ENCODE measurements at places on chromosomes 12 and 14.

GRCh38 chr14:65548878-65549277 is 136.3 kb downstream of the FUT8 start:
- DNase-seq = no peak

DNA sequence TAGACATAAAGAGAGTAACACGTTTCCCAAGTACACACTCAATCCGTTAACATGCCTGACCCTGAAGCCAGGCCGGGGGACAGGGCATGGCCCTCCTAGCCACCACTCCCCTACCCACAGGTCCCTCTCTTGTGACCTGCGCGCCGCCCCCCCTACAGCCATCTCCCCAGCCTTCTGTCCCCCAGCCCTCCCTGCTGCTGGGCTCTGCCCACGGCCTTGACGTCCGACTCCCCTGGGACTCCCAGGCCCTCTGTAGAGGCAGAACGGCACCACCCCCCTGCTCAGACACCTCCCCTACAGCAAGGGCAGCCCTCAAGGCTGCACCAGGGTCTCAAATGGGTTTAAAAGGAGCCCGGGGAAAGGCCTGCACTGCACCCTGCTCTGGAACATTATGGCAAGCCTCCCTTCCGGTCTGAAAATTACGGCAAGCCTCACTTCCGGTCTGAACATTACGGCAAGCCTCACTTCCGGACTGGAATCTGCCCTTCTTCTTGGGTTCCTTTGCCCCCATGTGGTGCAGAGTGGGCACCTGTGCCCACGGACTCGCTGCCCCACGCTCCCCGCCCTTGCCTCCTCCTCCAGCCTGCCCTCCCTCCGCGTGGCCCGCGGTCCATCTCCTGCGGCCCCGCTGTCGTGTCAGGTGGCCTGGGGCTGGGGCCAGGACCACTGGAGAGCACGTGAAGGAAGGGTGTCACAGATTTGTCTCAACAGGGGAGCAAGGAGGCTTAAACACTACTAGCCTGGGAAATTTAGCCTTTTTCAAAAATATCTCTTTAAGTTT is 77.6 kb downstream of the MOK start:
- no peak for DNase-seq

- DNase-seq = no peak
Measured at GRCh38 chr14:69066396-69067171, 86.3 kb downstream of the DCAF5 start.

DNA sequence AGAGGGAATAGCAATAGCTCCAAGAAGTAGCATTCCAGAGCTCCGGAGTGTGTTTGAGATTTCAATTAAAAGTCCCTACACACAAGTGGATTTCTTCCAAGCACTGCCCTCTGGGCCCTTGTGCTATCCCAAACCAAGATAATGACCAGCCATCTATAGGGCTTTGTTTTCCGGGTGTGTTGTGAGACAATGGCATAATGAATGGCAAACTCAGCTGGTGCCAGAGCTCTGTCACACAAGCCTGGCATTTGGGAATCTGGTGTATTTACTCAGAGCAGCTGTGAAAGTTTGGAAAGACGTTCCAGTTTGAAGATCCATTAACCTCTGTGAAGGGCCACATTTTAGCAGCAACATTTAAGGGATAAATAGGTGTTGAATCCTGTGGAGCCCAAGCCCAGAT is 61.2 kb upstream of the TMTC2 start:
- no peak for DNase-seq

DNA sequence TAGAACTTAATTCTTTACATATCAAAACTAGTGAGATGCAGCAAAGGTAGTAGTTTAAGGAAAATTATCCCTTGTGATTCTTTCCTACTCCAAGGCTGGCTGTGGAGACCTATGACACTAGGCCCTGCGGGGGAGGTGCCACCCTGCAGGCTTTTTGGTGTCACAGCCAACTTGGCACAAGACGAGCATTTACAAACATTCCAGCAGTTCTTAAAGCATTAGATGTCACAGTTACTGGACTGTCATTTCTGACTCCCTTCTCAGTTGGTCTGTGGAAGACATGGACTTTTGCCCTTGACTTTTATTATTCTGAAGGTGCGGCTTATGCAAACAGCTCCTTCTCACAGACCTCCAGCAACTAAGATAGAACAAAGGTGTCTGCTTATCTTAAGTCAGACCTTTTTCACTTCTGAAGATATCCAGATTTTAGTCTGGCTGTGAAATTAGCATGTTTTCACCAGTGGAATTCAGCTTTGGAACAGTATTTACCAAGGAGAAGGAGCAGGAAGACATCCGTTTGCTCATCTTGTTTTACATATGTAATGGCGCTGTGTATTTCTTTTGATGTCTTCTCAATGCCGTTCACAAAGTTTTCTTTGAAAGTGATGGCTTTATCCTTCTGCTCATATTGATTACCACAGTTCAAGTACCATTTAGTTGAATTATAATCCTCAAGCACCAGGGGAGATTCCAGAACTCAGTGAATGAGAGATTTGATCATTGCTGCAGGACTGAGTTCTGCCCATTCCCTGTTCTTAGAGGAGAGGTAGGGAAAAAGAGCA is 17.9 kb downstream of the SRGAP1 start:
- no peak for DNase-seq

- no peak for DNase-seq
Measured at GRCh38 chr12:33222357-33222756, 217.3 kb downstream of the SYT10 start.

- DNase-seq = no peak
Measured at GRCh38 chr14:83632375-83632774, 1897.6 kb upstream of the FLRT2 start.

DNA sequence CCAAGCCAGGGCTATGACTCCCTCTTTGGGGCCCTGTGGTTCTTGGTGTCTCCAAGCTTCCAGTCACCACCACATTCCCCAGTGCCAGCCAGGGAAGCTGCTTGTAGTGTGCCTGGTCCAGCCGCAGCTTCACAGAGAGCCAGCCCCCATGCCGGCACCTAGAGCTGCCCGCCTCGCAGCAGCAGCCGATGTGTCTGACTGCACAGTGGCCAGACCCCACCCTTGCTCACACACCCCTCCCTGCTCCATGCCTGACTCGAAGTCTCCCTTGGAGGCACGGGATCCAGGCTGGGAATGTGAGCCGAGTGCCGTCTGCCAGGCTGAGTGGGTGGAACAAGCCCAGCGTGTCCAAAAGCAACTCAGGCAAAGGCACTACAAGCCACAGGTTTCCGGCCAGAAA is 123.3 kb upstream of the SFSWAP start:
- no peak for DNase-seq

DNA sequence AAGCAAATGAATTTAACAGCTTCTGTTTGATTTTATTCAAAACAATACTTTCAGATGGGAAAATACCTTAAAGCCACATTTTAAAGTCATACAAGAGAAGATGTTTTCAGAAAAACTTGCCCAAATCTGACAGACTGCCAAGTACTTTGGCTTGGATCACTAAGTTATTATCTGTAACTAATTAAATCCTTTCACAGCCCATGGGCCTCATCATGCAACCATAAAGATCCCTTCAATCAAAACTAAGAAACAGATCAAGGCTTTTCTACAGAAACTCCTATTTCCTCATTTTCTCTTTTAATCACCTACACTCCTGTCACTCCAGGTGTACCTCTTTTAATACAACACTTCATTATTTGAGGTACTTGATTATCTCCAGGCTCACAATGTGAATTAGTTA is 28.1 kb downstream of the BLTP3B start:
- no peak for DNase-seq

GRCh38 chr14:30998100-30998706 is 27.2 kb upstream of the AP4S1 start:
- no peak for DNase-seq

DNA sequence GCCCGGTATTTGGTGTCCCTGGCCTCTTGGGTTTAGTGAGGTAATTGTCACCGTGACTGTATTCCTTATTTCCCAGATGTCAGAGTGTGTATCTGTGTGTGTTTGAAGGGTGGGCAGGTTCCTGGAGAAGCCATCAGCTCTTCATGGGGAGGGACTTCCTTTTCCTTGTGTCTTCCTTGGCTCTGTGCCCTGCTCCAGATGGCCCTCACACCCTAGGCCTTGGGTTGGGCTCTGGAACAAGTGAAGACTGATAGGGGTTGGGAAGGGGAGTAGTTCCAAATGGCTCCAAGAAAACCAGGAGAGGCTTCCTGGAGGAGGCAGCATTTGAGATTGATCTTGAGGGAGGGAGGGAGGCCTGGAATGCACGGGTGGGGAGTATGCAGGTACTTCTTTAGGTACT is 43.8 kb upstream of the PRIMA1 start:
- no peak for DNase-seq

GRCh38 chr12:51847643-51848325 is 734 bp downstream of the FIGNL2 start:
- DNase-seq = no peak

DNA sequence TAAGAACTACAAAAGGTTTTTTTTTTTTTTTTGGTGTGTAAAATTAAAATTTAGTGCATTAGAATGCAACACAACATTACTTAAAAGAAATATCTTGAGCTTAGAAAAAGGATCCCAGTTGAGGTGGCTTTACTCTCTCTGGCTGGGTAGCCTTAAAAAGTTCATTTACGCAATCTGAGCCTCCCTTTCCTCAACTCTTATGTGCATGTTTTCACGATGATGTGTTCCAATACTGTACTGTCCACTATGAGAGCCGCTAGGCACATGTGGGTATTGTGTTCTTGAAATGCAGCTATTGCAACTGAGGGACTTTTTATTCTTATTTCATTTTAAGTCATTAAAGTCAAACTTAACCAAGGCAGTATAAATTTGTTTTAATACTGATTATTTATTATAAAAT is 460.9 kb upstream of the SYT1 start:
- no peak for DNase-seq

- no peak for DNase-seq
Measured at GRCh38 chr12:6620137-6620884, 13.1 kb upstream of the CHD4 start.

- DNase-seq = no peak
Measured at GRCh38 chr12:18391151-18391550, 129.8 kb downstream of the PIK3C2G start.

DNA sequence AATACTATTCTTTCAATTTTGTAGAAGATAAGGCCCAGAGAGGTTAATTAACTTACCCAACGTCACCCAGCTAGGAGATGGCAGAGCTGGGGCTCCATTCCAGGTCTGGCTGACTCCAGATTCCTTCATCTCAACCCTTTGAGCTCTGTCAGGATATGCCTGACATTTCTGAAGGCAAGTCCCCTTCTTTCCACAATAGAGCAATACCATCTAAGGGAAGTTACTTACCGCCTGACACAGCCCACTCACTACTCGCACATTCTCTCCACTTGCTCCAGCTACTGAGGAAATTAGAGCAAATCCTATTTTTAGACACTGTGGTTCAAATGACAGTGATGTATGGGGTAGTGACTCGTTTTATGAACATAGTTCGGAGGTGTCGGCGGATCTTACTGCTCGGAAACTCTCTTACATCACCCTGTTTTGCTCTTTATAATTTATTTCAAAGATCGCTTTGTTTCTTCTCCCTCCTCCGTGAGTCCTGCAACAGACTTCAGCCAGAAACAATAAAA is 2.0 kb upstream of the WSCD2 start:
- DNase-seq = no peak

GRCh38 chr14:102548616-102549240 is 39.2 kb upstream of the ANKRD9 start:
- DNase-seq = no peak

Data from activated CD4-positive, CD25-positive, alpha-beta regulatory T cell treated with anti-CD3 and anti-CD28 coated beads, Interleukin-2, amount 50 U/mL, for 16 hours (primary cell).